ENCODE measurements at places on chromosomes 7 and 10. TPM values are rescaled to one million over a fixed set of nuclear protein-coding genes. Genes with fewer than 3 reads are reported as not detected.

DNA sequence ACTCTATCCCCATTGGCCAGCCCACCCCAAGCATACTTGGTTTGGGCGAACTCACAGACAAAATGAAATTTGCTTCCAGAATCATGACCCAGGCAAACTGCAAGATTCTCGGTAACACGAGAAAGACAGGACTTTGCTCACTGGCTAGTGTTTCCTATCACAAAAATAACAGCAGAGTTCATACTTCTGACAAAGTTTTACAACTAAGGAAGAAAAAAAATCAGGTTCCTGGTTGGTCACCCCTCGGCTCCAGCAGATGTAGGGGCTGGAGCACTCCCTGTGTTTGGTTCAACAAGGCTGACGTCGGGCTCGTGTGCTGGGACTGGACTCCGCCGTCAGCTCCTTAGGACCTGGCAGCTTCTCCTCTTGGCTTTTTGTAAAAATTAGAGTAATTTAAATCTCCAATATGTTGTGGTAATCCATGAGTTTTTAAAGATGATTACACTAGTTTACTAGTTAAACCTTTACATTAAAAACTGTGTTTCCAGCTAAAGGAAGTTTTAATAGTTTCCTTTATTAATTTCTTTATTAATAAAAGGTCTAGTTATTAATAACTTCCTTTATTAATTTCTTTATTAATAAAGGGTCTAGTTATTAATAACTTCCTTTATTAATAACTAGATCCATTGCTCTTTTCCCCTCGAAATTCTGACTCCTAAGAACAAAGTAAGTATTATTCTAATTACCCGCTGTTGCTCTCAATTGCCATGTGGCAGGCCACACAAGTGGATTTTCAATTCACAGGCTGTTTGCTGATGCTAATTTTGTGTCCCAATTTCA lies 115.6 kb upstream of the RNF32 start:
- H3K27ac ChIP-seq: no peak overlapping the region
- H3K27me3 ChIP-seq: no peaks in the 10 kb centered on the region
- H3K4me3 ChIP-seq: no peak overlapping the region
- DNase-seq: no peak
- H3K4me1 ChIP-seq: no peaks in the 10 kb centered on the region

DNA sequence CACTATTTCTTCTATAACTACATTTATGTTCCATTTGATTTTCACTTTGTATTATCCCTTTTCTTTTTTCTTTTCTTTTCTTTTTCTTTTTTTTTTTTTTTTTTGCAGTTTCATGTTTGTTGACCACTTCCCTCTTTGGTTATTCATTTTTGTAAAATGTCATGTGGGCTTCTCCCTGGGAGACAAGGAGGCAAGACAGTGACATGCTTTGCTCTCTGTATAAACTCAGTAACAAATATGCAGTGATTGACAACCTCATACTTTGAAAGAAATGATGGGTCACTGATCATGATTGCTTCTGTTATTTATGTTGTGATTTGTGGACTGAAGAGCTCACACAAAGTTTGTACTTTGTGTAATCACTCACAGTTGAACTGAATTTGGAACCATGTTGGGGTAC lies 90.2 kb upstream of the ABI1 start:
- H3K27ac ChIP-seq: no peak overlapping the region
- peaks cover 1% of the 10 kb centered on the region for H3K27me3 ChIP-seq
- no peaks in the 10 kb centered on the region for H3K4me1 ChIP-seq
- no peak overlapping the region for H3K4me3 ChIP-seq
- DNase-seq: no peak

DNA sequence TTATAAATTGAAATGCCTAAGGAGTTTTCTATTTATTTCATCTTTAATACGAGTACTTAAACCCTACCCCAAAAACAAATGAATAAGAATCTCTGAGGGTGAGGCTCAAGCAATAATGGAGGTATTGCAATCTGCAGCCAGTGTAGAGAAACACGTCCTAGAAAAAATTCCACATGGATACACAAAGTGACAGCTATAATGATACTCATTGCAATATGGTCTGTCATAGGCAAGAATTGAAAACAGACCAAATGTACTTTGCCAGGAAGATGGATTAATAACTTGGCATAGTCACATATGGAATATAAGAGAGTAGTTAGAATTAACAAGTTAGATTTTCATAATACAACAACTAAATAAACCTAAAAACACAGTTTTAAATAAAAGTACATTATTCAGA lies 440.1 kb upstream of the STEAP1 start:
- H3K36me3 ChIP-seq: no peaks in the 10 kb centered on the region
- no peak overlapping the region for H3K27ac ChIP-seq
- H3K4me1 ChIP-seq: no peaks in the 10 kb centered on the region
- DNase-seq: no peak
- no peaks in the 10 kb centered on the region for H3K27me3 ChIP-seq

DNA sequence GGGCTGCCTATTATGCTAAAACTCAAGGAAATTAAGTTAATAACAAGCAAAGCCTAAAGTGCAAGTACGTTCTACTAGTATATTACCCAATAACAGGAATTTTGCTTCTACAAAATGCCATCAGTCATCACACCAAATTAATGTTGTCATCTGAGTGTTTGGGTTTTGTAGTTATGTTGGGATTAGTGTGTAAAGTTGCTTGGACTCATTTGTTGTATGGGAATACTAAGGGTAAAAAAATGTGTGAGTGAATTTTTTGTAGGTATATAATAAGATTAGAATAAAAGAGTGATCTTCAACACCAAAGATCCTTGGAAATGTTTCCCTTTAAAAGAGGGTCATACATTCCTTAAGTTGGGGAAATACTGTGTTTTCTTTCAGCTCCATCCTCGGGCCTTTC lies 38.6 kb downstream of the NRP1 start:
- DNase-seq: no peak
- H3K4me3 ChIP-seq: no peak overlapping the region
- no peak overlapping the region for H3K27ac ChIP-seq
- no peaks in the 10 kb centered on the region for H3K27me3 ChIP-seq

DNA sequence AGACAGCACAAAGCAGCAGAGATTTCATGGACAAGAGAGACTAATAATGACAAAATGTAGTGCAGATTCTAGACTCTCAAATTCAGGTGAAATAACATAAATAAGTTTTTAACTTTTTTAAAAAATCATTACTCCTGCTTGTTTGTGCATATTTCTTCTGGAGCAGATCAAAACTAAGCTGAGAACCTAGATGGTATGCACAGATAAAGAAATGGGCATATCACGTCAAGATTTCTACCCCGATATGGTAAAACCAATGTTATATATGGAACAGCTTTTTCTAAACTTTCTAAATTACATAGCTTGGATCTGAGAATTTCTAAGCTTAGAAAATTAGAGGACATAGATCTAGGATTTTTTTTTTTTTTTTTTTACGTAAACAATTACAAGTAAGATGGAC lies 18.2 kb downstream of the TWIST1 start:
- H3K27ac ChIP-seq: no peak overlapping the region
- H3K4me3 ChIP-seq: no peak overlapping the region
- no peaks in the 10 kb centered on the region for H3K36me3 ChIP-seq
- DNase-seq: no peak
- no peaks in the 10 kb centered on the region for H3K4me1 ChIP-seq

- H3K4me1 ChIP-seq: no peaks in the 10 kb centered on the region
- no peak overlapping the region for H3K27ac ChIP-seq
- no peaks in the 10 kb centered on the region for H3K36me3 ChIP-seq
- H3K4me3 ChIP-seq: no peak overlapping the region
Measured at GRCh38 chr10:105967256-105967655, 1197.2 kb downstream of the SORCS1 start.

DNA sequence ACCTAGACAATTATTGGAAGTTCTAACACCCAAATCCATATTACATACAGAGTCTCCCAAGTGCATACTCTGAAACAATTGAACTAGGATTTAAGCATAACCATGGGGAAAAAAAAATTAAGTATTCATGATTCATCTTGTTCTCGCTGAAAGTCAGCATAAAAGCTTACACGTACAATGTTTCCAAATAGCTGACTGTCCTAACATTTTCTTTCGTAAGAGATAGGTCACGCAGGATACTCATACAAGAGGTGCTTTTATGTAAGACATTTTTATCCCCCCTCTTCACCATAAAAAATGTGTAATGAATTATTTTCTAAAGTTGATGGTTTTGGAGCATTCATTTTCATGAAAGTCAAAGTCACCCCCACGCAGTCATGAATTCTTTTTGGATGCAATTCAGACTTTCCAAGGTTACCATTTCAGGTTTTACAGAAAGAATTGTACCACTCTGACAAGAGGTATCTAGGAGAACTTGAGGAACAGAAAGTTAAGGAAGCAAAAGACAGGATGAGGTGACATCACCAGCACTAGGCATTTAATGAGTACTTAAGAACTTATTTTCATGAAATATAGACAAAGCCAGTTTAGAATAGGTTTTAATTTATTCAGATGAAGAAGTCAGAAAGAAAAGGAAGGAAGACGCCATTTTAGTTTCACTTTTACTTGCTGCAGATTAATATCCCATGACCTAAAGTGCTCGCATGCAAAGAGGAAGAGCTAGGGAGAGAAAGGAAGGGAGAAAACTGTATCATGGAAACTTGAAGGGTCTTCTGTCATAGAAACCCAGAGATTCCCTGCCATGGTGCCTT lies 55.8 kb downstream of the TMEM26 start:
- DNase-seq: no peak
- no peaks in the 10 kb centered on the region for H3K36me3 ChIP-seq
- H3K27me3 ChIP-seq: no peaks in the 10 kb centered on the region

DNA sequence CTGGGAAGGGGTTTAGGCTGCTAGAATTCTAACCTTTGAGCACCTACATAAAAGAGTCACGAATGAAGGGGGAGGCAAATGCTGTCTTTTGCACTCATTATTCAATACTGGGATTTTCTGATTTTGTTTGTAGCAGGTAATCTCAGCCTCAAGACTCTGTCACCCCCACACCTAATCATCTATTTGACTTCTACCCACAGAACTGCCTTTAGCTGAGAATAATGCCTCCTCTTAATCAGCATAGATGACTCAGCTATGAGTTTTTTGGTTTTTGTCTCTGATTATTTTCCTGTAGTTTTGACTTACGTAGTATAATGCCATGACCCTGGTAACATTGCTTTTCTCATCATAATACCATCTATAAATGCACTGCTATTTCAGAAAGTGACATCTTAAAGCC lies 42.7 kb upstream of the CACNB2 start:
- no peaks in the 10 kb centered on the region for H3K36me3 ChIP-seq
- no peak overlapping the region for H3K27ac ChIP-seq
- no peak for DNase-seq
- no peak overlapping the region for H3K4me3 ChIP-seq
- H3K27me3 ChIP-seq: no peaks in the 10 kb centered on the region

DNA sequence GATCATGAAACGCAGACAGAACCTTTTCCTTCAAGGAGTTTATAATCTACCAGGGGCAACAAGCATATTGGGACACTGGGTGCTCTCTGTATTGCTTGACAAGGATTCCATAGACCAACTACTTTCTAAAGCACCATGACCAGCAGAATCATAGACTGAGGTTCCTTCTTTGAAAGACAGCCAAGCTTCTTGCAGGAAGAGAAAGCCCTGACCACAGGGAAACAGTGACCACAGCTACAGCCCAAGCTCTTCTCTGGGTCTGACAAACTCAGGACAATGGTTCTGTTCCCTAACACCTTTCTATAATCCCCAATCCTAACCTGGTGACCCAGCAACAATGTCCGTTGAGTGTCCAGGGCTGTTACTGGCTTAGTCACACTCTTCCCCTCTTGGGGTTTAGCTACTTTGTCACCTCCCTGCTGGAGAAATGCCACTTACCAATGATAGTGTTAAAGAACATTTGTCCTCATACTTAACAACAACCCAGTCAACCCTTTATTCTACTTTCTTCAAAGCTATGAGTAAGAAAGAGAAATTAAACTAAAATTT lies 155.7 kb downstream of the JAZF1 start:
- no peak overlapping the region for H3K27ac ChIP-seq
- DNase-seq: no peak
- H3K36me3 ChIP-seq: no peaks in the 10 kb centered on the region
- H3K4me1 ChIP-seq: no peaks in the 10 kb centered on the region
- no peaks in the 10 kb centered on the region for H3K27me3 ChIP-seq

DNA sequence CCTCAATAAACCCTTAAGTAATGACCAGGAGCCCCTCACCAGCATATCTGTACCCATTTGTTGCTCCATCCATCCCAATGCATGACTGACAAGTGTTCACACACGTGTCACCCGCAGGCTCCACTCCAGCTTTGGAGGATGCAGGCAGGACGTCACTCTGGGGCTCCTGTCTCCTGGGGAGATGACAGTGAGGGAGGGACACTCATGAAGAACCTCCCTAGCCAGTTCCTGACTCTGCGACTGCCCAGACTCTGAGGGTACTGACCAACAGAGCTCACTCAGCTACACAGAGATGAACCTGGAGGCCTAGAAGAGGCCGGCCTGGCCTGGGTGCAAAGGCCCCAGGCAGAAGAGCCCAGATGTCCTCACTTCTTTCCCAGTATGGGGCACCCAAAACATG lies 135.1 kb upstream of the RET start:
- no peaks in the 10 kb centered on the region for H3K4me1 ChIP-seq
- DNase-seq: no peak
- H3K27ac ChIP-seq: no peak overlapping the region
- no peaks in the 10 kb centered on the region for H3K27me3 ChIP-seq

GRCh38 chr7:137360087-137360679 lies 16.6 kb upstream of the PTN start:
- H3K36me3 ChIP-seq: peaks cover 3% of the 10 kb centered on the region
- no peak for DNase-seq
- H3K27ac ChIP-seq: no peak overlapping the region
- no peak overlapping the region for H3K4me3 ChIP-seq
- H3K4me1 ChIP-seq: no peaks in the 10 kb centered on the region

DNA sequence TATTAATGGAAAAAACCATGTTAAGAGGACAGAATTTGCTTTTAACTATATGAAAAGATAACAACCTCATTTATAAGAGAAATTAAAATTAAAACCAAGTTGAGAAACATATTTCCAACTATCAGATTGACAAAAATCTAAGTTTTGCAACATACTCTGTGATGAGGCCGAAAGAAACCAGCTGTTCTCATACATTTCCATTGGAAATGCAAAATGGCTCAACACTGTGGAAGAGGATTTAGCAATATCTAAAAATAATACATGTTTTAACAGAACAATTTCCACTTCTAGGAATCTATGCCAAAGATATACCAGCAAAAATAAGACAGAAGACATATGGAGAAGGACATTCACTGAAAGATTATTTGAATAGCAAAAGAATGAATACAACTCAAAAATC lies 268.8 kb downstream of the DYNC1I1 start:
- H3K36me3 ChIP-seq: no peaks in the 10 kb centered on the region
- H3K27me3 ChIP-seq: no peaks in the 10 kb centered on the region
- no peaks in the 10 kb centered on the region for H3K4me1 ChIP-seq
- no peak overlapping the region for H3K27ac ChIP-seq
- H3K4me3 ChIP-seq: no peak overlapping the region
- no peak for DNase-seq

GRCh38 chr10:14074062-14074884 lies 256.5 kb downstream of the FRMD4A start:
- H3K36me3 ChIP-seq: no peaks in the 10 kb centered on the region
- DNase-seq: peak; percentile 96
- H3K27me3 ChIP-seq: no peaks in the 10 kb centered on the region
- H3K4me3 ChIP-seq: no peak overlapping the region
- H3K4me1 ChIP-seq: no peaks in the 10 kb centered on the region
- no peak overlapping the region for H3K27ac ChIP-seq

- H3K4me3 ChIP-seq: no peak overlapping the region
- peaks cover 6% of the 10 kb centered on the region for H3K36me3 ChIP-seq
- H3K27me3 ChIP-seq: no peaks in the 10 kb centered on the region
- no peak overlapping the region for H3K27ac ChIP-seq
Measured at GRCh38 chr7:5383314-5384098, 40.1 kb downstream of the TNRC18 start.

The AHCYL2 gene
- total RNA-seq: 12.0 TPM

The CC2D2B gene
- 11.8 TPM for total RNA-seq

The FFAR4 gene
- total RNA-seq: 0.16 TPM

The GNAT3 gene
- not detected for total RNA-seq

The UNCX gene
- total RNA-seq: not detected

The SEC24C gene
- 69.3 TPM for total RNA-seq

The ADRB1 gene
- total RNA-seq: 0.19 TPM

All from aorta (tissue), 5 donors.